ENCODE measurements at places on chromosomes 6 and 20. TPM values are rescaled to one million over a fixed set of nuclear protein-coding genes. Genes with fewer than 3 reads are reported as not detected.

DNA sequence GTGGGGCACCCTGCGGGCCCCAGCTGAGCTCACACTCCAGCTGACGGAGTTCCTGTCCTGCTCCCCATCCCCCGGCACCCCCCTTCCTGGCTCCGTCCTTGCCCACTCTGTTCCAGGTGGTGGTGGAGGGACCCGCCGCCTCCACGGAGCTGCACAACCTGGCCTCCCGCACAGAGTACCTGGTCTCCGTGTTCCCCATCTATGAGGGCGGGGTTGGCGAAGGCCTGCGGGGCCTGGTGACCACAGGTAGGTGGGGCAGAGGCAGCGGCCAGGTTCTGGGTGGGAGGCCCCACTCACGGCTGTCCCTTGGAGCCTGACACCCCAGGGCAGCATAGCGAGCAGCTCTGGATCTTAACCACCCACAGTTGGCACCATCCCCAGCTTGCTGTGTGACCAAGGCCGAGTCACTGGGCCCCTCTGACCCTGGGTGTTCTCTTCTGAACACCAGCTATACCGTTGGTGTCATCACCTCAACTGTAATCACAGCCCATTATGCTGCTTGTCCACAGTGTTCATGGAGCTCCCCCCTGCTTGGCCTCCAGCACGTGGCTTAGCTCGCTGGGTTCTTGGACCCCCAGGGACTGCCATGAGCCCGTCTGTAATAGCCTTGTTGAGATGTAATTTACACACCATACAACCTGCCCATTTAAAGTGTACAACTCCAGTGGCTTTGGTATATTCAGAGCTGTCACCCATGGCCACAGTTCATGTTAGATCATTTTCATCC lies 17.4 kb downstream of the COL20A1 start:
- DNase-seq: no peak
- H3K4me1 ChIP-seq: no peaks in the 10 kb centered on the region
- H3K27me3 ChIP-seq: no peaks in the 10 kb centered on the region
- H3K36me3 ChIP-seq: no peaks in the 10 kb centered on the region
- H3K4me3 ChIP-seq: no peak overlapping the region

DNA sequence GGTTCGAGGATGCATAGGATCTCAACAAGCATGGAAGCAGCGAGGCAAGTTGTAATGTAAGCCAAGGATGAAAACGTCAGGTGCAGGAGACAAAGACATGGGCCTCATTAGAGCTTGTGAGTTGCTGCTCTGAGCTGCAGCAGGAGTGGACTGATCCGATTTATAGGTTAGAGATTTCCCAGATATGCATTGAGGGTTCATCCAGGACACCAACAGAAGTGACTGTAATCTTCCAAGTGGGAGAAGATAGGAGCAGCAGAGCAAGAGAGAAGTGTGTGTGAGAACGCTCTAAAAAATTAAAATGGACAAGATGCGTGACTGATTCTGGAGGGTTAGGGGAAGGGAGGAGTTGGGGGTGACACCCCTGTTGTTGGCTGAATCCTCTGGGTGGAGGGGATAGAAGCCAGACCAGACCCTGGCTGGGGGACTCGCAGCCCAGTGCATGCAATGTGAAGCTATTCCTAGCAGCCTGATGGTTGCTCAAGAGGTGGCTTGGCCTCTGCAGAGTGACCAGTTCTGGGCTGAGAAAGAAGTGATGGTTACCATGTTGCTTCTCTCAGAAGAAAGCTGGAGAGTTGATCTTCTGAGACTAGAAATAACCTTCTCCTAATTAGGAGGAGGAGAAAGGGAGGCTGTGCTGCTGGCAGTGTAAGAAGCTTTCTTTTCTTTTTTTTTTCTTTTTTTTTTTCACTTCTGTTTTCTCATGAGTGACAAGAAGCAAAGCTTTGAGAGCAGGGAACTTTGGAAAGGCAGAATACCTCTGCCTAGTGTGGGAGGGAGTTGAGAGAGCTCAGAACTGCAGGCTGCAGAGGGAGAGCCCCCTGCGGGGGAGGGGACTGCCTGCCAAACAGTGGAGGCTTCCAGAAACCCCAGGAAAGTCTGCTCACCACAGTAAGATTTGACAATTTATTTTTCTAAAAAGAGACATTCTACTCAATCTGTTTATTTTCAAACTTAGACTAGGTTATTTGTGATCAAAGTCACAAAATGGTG lies 116.9 kb downstream of the SLX4IP start:
- no peaks in the 10 kb centered on the region for H3K27me3 ChIP-seq
- H3K4me3 ChIP-seq: no peak overlapping the region
- H3K27ac ChIP-seq: no peak overlapping the region
- H3K36me3 ChIP-seq: no peaks in the 10 kb centered on the region
- peaks cover 5% of the 10 kb centered on the region for H3K4me1 ChIP-seq
- DNase-seq: peak; percentile 45

GRCh38 chr20:36322131-36322530 lies 16.0 kb downstream of the DLGAP4 start:
- no peaks in the 10 kb centered on the region for H3K4me1 ChIP-seq
- H3K27me3 ChIP-seq: no peaks in the 10 kb centered on the region
- no peak for DNase-seq
- no peaks in the 10 kb centered on the region for H3K36me3 ChIP-seq
- H3K4me3 ChIP-seq: no peak overlapping the region

GRCh38 chr6:25747477-25747876 lies 7.1 kb upstream of the SLC17A4 start:
- no peak for DNase-seq
- H3K27me3 ChIP-seq: no peaks in the 10 kb centered on the region
- H3K27ac ChIP-seq: no peak overlapping the region
- no peaks in the 10 kb centered on the region for H3K4me1 ChIP-seq

GRCh38 chr6:34239500-34239825 lies 2.8 kb downstream of the HMGA1 start:
- H3K4me3 ChIP-seq: no peak overlapping the region
- no peaks in the 10 kb centered on the region for H3K27me3 ChIP-seq
- H3K4me1 ChIP-seq: peaks cover 19% of the 10 kb centered on the region
- peak overlapping the region; percentile 92 for H3K27ac ChIP-seq
- peaks cover 3% of the 10 kb centered on the region for H3K36me3 ChIP-seq

- no peaks in the 10 kb centered on the region for H3K27me3 ChIP-seq
- H3K4me3 ChIP-seq: no peak overlapping the region
- DNase-seq: no peak
- no peaks in the 10 kb centered on the region for H3K36me3 ChIP-seq
- no peaks in the 10 kb centered on the region for H3K4me1 ChIP-seq
- H3K27ac ChIP-seq: no peak overlapping the region
Measured at GRCh38 chr6:40674170-40674569, 87.0 kb upstream of the LRFN2 start.

- no peak overlapping the region for H3K27ac ChIP-seq
- DNase-seq: no peak
- H3K27me3 ChIP-seq: no peaks in the 10 kb centered on the region
- no peaks in the 10 kb centered on the region for H3K4me1 ChIP-seq
Measured at GRCh38 chr6:152146385-152146784, 338.9 kb downstream of the ESR1 start.

- no peak overlapping the region for H3K27ac ChIP-seq
- no peaks in the 10 kb centered on the region for H3K27me3 ChIP-seq
- H3K4me1 ChIP-seq: no peaks in the 10 kb centered on the region
- no peak for DNase-seq
- no peaks in the 10 kb centered on the region for H3K36me3 ChIP-seq
Measured at GRCh38 chr6:85418059-85418458, 31.8 kb upstream of the NT5E start.

- no peak overlapping the region for H3K4me3 ChIP-seq
- no peak for DNase-seq
- peaks cover 4% of the 10 kb centered on the region for H3K4me1 ChIP-seq
- no peaks in the 10 kb centered on the region for H3K27me3 ChIP-seq
Measured at GRCh38 chr6:39153766-39154397, 38.9 kb upstream of the SAYSD1 start.

DNA sequence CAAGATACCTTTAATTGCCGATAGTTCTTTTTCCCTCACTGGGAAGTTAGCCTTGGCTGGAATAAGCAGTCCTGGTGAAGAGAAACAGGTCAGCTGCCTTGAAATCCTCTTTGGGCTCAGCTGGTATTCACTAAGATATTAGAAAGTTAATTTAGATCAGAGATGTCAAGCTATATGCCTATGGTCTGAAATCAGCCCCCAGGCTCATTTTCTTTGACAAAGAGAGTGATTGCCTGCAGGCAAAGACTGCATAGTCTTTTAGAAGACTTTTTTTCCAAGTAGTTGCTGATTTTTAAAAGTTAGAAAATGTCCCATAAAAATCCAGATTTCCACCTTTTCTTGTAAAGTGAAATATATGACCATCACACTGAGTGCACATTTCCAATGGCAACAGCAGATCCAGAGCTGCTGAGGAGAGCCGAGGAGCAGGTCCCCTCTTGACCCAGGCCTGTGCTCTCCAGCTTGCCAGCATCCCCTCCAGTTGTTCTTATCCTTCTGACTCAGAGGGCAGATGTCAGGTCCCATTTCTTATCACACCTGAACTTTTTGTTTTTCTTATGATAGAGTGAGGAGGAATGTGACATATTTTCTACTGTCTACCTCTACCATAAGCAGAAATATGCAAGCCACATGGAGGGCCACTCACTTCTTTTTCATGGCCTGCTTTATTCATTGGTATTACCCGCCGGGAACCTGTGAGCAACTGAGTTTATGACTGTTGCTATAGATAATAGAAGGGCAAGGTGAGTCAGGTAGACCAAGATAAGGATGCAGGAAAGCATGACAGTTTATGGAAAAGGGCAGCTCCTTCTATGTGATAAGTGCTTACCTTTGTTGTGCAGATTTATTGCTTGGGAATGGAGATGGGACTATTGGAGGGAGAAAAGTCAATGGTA lies 17.6 kb upstream of the L3MBTL3 start:
- no peaks in the 10 kb centered on the region for H3K27me3 ChIP-seq
- H3K4me1 ChIP-seq: no peaks in the 10 kb centered on the region
- DNase-seq: no peak
- H3K36me3 ChIP-seq: no peaks in the 10 kb centered on the region

DNA sequence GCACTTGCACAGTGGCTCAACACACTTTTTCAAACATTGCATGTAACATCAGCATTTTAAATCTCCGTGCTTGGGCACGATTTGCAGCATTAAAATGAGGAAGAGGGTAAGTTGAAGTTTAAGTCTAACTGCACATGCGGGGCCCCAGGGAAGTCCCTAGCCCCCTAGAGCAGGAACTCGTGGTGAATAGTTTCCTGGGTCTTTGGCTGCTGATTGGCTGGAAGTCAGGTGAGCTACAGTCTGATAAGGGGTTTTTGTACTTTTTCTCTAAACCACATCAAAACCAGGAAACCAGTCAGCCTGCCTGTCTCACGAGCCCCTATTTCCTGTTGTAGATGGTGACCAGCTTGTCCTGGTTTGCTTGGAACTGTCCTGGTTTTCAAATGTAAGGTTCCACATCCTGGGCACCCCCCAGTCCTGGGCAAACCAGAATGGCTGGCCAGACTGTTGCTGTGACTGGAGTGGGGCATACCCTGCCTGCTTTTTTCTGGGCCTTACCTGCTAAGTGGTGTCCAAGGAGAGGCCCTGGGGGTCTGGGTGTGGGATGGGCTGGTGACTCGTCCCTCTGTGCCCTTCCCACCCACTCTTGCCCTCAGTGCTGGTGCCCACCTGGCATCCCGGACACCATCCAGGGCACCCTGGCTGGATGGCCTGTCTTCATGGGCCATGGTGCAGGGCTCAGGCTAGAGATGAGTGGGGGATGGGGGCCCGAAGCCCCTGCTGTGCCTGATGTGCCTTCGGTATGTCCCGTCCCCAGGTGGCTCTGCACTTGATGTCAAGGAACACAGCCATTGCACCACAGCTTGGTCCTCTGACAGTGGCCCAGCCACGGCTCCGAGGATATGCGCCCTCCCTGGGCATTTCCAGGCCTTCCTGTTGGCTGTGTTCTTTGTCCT lies 31.8 kb downstream of the SUN5 start:
- H3K36me3 ChIP-seq: no peaks in the 10 kb centered on the region
- H3K4me3 ChIP-seq: peak overlapping the region; percentile 53
- H3K4me1 ChIP-seq: peaks cover 73% of the 10 kb centered on the region
- DNase-seq: peak; percentile 95

DNA sequence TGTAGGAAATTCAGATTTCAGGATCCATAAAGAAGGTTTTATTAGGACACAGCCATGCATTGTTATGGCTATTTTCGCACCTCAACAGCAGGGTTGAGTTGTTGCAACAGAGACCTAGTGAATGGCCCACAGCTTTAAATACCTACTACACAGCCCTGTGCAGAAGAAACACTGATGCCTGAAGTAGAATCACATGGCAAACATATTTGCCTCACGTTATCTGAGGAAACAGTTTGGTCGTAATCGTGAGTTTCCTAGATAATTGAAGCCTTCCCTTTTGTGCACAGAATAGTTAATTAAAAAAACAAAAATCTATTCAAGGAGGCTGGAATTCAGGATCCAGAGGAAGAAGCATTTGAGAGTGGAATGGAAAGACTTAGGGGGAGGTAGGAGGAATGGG lies 55.1 kb downstream of the GCNT2 start:
- no peaks in the 10 kb centered on the region for H3K27me3 ChIP-seq
- DNase-seq: no peak
- no peaks in the 10 kb centered on the region for H3K4me1 ChIP-seq
- H3K4me3 ChIP-seq: no peak overlapping the region
- H3K36me3 ChIP-seq: no peaks in the 10 kb centered on the region

GRCh38 chr20:22285555-22285954 lies 298.8 kb downstream of the FOXA2 start:
- H3K27me3 ChIP-seq: no peaks in the 10 kb centered on the region
- DNase-seq: no peak
- H3K36me3 ChIP-seq: no peaks in the 10 kb centered on the region

GRCh38 chr20:56911946-56912345 lies 282.8 kb downstream of the TFAP2C start:
- DNase-seq: no peak
- H3K27me3 ChIP-seq: no peaks in the 10 kb centered on the region
- H3K36me3 ChIP-seq: no peaks in the 10 kb centered on the region
- no peak overlapping the region for H3K27ac ChIP-seq
- H3K4me3 ChIP-seq: no peak overlapping the region

GRCh38 chr6:13427801-13428582 lies 59.4 kb downstream of the GFOD1 start:
- peaks cover 55% of the 10 kb centered on the region for H3K4me1 ChIP-seq
- H3K36me3 ChIP-seq: no peaks in the 10 kb centered on the region
- H3K4me3 ChIP-seq: peak overlapping the region; percentile 40
- DNase-seq: peak; percentile 52
- peak overlapping the region; percentile 9 for H3K27ac ChIP-seq

DNA sequence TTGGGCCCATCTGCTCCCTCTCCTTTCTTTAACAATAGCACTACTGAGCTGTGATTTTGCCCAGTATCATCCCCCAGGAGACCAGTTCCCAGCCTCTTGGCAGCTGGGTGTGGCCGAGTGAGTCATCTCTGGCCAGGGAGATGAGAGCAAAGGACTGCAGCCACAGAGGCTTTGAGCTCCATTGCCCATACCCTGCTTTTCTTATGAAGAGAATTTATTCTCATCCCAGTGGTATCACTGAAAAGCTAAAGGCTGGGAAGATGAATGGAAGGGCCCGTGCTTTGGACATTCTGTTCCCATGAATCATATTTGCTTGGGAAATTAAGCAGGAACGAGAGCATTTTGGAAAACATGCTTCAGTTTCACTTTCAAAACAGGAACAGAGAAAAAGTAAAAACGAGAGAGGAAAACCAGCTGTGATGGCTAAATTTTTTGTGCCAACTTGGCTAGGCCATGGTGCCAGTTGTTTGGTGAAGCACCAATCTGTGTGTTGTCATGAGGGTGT lies 14.9 kb downstream of the CST3 start:
- H3K4me3 ChIP-seq: no peak overlapping the region
- H3K36me3 ChIP-seq: no peaks in the 10 kb centered on the region
- H3K27me3 ChIP-seq: no peaks in the 10 kb centered on the region
- no peaks in the 10 kb centered on the region for H3K4me1 ChIP-seq

TBC1D7 gene
- 34.6 TPM for total RNA-seq

LGSN gene
- not detected for total RNA-seq

GMPR gene
- 2.1 TPM for total RNA-seq

MMP24OS gene
- 86.9 TPM for total RNA-seq

ZNF391 gene
- total RNA-seq: 2.8 TPM

IL20RA gene
- total RNA-seq: not detected
